ENCODE measurements at places on chromosomes 16 and 17. TPM values are rescaled to one million over a fixed set of nuclear protein-coding genes. Genes with fewer than 3 reads are reported as not detected.

ADAP2 gene
- 2.3 TPM for total RNA-seq

CCL4 gene
- 1,703 TPM for total RNA-seq

RSAD1 gene
- total RNA-seq: 45.7 TPM

KRT32 gene
- not detected for total RNA-seq

SYCE1L gene
- total RNA-seq: 3.9 TPM

UMOD gene
- not detected for total RNA-seq

TGFB1I1 gene
- 1.1 TPM for total RNA-seq

AFMID gene
- 30.2 TPM for total RNA-seq

CCDC200 gene
- total RNA-seq: not detected

FBXW10 gene
- total RNA-seq: 0.09 TPM

- no peak for DNase-seq
- no peak overlapping the region for H3K4me3 ChIP-seq
- H3K36me3 ChIP-seq: peaks cover 26% of the 10 kb centered on the region
Measured at GRCh38 chr17:7491583-7491982, 7.4 kb downstream of the POLR2A start.

GRCh38 chr17:16989230-16989952 lies 17.5 kb upstream of the TNFRSF13B start:
- H3K36me3 ChIP-seq: no peaks in the 10 kb centered on the region
- no peak for DNase-seq
- no peaks in the 10 kb centered on the region for H3K27me3 ChIP-seq
- peaks cover 41% of the 10 kb centered on the region for H3K4me1 ChIP-seq
- peak overlapping the region; percentile 32 for H3K4me3 ChIP-seq
- H3K27ac ChIP-seq: peak overlapping the region; percentile 43

- H3K4me3 ChIP-seq: no peak overlapping the region
- no peaks in the 10 kb centered on the region for H3K36me3 ChIP-seq
- peak; percentile 7 for DNase-seq
- no peak overlapping the region for H3K27ac ChIP-seq
- peaks cover 4% of the 10 kb centered on the region for H3K27me3 ChIP-seq
Measured at GRCh38 chr16:80466024-80466987, 74.5 kb upstream of the DYNLRB2 start.

- no peak for DNase-seq
- H3K27ac ChIP-seq: no peak overlapping the region
- no peaks in the 10 kb centered on the region for H3K27me3 ChIP-seq
- H3K4me1 ChIP-seq: peaks cover 90% of the 10 kb centered on the region
Measured at GRCh38 chr16:3861808-3862451, 18.6 kb downstream of the CREBBP start.

DNA sequence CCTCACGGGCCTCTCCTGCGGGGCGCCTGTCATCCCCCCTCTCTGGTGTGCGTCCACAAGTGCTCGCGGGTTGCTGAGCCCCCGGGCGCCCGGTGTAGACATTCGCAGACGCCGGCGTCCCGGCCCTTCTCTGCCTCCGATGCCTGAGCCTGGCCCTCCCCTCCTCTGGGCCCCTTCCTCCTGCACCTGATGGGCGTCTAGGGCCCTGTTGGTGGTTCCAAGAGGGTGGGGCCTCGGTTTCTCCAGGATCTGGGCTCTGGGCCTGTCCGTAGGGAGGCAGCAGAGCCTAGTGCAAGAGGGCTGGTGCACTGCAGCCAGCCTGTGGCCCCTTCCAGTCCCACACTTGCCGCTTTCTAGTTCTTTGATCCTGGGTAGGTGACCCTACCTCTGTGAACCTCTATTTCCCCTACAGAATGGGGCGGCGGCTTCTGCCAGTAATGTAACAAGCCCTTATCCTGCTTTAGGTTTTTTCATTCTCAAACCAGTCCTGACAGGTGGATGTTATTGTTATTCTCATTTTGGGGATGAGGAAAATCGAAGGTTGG lies 623 bp downstream of the E4F1 start:
- no peak for DNase-seq
- peaks cover 11% of the 10 kb centered on the region for H3K4me1 ChIP-seq
- H3K27me3 ChIP-seq: no peaks in the 10 kb centered on the region

DNA sequence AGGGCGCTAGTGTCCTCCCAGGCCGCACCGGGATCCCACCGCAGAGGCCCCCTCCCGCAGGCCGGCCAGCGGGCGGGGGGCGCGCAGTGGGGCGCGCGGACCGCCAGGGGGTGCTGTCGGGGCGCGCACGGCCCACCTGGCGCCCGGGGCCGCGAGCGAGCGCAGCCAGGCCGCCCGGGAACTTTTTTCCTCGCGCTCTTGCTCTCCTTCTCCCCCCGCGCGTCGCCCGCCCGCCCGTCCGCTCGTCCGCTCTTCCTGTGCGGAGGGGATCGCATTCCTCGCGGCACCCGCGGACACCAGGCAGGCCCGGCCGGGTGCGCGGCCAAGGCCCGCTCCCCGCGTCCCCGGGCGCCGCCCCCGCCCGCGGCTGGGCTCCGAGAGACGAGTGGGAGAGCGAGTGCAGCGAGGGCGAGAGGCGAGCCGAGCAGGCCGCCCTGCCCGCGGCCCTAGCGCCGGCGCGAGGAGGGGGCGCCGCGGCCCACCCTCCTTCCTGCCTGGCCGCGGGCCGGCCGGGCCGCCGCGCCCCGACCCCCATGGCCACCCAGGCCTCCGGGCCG lies at the start of gene RAI1:
Gene RAI1 (plus strand): TSS at position 272 of the 557 bp plus-strand sequence. CDS start 111,491 bp downstream, outside the sequence.
- peak within 1 kb of the TSS; percentile 66 for H3K4me3 ChIP-seq
- no peaks in the 10 kb centered on the region for H3K36me3 ChIP-seq
- H3K4me1 ChIP-seq: peaks cover 31% of the 10 kb centered on the region
- no peaks in the 10 kb centered on the region for H3K27me3 ChIP-seq

- H3K27ac ChIP-seq: no peak overlapping the region
- H3K27me3 ChIP-seq: peaks cover 7% of the 10 kb centered on the region
- DNase-seq: no peak
- no peaks in the 10 kb centered on the region for H3K36me3 ChIP-seq
Measured at GRCh38 chr16:1159325-1159972, 6.5 kb downstream of the CACNA1H start.

- H3K4me1 ChIP-seq: peaks cover 3% of the 10 kb centered on the region
- H3K27ac ChIP-seq: no peak overlapping the region
- H3K4me3 ChIP-seq: no peak overlapping the region
- DNase-seq: peak; percentile 69
- no peaks in the 10 kb centered on the region for H3K36me3 ChIP-seq
Measured at GRCh38 chr17:76623271-76624146, 20.0 kb downstream of the ST6GALNAC1 start.

DNA sequence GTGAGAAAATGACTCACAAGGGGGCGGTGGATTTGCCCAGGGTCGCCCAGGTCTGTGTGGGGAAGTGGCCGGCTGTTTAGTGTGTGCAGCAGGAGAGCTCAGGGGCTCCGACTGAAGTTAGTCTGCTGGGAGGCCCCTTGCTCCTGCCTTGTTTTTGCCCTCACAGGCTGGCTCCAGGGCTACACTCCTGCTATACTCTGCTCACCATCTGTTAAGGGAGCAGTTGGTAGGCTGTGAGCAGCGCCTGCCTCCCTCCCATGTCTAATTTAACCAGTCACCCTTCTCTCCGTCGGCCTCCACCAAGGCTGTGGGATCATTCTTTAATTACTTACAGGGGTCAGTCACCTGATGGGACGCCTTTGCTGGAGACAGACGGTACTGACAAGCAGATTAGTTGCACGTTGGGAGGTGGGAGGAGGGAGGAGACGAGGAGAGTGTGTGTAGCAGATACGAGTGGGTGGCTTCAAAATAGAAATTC lies 35.5 kb downstream of the KSR1 start:
- H3K27ac ChIP-seq: no peak overlapping the region
- H3K4me1 ChIP-seq: no peaks in the 10 kb centered on the region
- H3K27me3 ChIP-seq: no peaks in the 10 kb centered on the region
- H3K4me3 ChIP-seq: no peak overlapping the region
- DNase-seq: no peak

GRCh38 chr17:62565817-62566216 lies 61.7 kb upstream of the MRC2 start:
- no peaks in the 10 kb centered on the region for H3K4me1 ChIP-seq
- DNase-seq: no peak
- peaks cover 4% of the 10 kb centered on the region for H3K36me3 ChIP-seq

GRCh38 chr17:19333132-19333440 lies 29.4 kb downstream of the B9D1 start:
- DNase-seq: no peak
- H3K27ac ChIP-seq: no peak overlapping the region
- no peaks in the 10 kb centered on the region for H3K4me1 ChIP-seq

DNA sequence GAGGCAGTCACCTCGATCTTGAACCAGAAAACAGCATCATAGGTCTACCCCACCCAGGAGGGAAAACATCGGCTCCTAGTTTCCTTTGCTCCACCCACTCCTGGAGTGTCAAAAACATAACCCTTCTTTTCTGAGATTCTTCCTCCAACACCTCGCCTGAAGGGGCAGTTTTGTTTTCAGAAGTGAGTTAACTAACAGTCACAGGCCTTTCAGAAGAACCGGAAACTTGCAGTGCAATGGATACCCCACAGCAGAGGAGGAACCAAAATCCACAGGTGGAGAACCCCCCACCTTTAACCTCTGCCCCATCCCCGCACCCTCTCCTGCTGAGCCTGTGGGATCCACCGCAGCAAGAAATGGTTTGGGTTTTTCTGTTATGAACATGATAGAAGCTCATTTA lies 7.8 kb upstream of the TEX2 start:
- peaks cover 9% of the 10 kb centered on the region for H3K4me1 ChIP-seq
- no peak for DNase-seq
- no peaks in the 10 kb centered on the region for H3K27me3 ChIP-seq
- no peaks in the 10 kb centered on the region for H3K36me3 ChIP-seq
- H3K27ac ChIP-seq: no peak overlapping the region

- peaks cover 14% of the 10 kb centered on the region for H3K27me3 ChIP-seq
- peak; percentile 7 for DNase-seq
- peaks cover 7% of the 10 kb centered on the region for H3K4me1 ChIP-seq
Measured at GRCh38 chr17:38674014-38674748, 576 bp downstream of the EPOP start.

- no peaks in the 10 kb centered on the region for H3K4me1 ChIP-seq
- no peak for DNase-seq
- no peaks in the 10 kb centered on the region for H3K36me3 ChIP-seq
- H3K4me3 ChIP-seq: no peak overlapping the region
Measured at GRCh38 chr17:34370997-34371395, 8.0 kb upstream of the CCL1 start.

GRCh38 chr17:45394913-45395568 lies 37.6 kb downstream of the ARHGAP27 start:
- no peak overlapping the region for H3K4me3 ChIP-seq
- peaks cover 26% of the 10 kb centered on the region for H3K36me3 ChIP-seq
- no peaks in the 10 kb centered on the region for H3K27me3 ChIP-seq
- no peaks in the 10 kb centered on the region for H3K4me1 ChIP-seq

- H3K27ac ChIP-seq: no peak within 1 kb of the TSS
- no peak for DNase-seq
- peaks cover 51% of the 10 kb centered on the region for H3K27me3 ChIP-seq
- no peak within 1 kb of the TSS for H3K4me3 ChIP-seq
- no peaks in the 10 kb centered on the region for H3K36me3 ChIP-seq
Measured at GRCh38 chr17:37744961-37745800, at the start of gene HNF1B. HNF1B (minus strand) TSS chr17:37745059; CDS start chr17:37744884, 175 bp downstream.

- H3K4me3 ChIP-seq: no peak overlapping the region
- no peak overlapping the region for H3K27ac ChIP-seq
- H3K4me1 ChIP-seq: no peaks in the 10 kb centered on the region
- no peaks in the 10 kb centered on the region for H3K27me3 ChIP-seq
- no peak for DNase-seq
- no peaks in the 10 kb centered on the region for H3K36me3 ChIP-seq
Measured at GRCh38 chr17:75557852-75558665, 29.5 kb upstream of the MYO15B start.

- no peaks in the 10 kb centered on the region for H3K27me3 ChIP-seq
- H3K4me1 ChIP-seq: no peaks in the 10 kb centered on the region
- no peak overlapping the region for H3K4me3 ChIP-seq
- no peak overlapping the region for H3K27ac ChIP-seq
Measured at GRCh38 chr16:66728804-66729203, 22.6 kb downstream of the DYNC1LI2 start.

All from CD8-positive, alpha-beta memory T cell (primary cell).